ENCODE measurements at places on chromosomes 7 and 10.

DNA sequence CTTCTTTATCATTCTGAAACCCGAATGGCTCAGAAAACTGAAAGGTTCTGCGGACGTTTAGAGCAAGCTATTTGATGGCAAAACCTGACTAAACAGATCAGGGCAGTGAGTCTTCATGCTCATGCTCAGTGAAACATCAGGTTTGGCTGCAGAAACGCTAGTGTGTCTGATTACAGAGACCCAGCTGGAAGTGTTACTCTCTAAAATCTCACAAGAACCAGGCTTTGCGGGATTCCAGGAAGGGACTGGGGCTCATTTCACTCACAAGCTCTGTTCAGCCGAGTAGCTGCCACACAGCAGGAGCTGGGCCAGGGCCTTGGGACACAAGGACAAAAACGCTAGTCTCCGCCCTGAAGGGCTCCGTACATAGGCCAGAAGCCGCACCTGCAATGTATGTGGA lies 2.9 kb downstream of the PITRM1 start:
- no peak for DNase-seq

GRCh38 chr7:123193235-123193634 lies 6.5 kb downstream of the SLC13A1 start:
- no peak for DNase-seq

DNA sequence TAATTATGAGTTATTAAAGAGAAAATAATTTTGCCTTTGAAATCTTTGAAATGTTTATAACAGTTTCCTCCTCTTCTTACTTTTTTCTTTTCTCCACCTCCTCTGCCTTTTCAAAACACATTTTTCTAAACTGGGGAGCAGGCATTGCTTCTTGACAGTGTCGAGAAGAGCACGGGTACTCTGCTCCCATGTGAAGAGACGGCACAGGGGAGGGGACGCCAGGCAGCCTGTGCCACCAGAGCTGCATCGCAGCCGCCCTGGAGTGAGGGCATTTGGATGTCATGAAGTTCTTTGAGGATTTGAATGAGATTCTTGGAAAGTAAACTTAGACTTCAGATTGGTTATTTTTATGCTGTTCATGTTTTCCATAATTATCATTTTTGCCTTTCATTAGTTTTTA lies 149.7 kb downstream of the ACTR3B start:
- no peak for DNase-seq

DNA sequence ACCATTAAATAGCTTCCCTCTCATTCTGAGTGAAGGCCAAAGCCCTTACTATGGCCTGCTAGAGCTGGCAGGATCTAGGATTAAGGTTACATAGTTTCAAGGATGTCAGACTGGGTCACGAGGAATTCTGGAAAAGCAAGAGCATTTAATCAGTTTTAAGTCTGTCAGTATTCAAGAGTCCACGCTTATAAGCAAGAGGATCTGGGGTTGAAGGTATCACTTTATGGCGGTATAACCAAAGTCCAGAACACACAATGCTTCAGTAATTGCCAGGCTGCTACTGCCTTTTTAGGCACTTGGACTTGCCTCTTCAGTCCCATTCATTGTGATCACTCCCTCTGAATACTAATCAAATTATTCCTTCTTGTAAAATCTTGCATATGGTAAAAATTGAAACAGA lies 101.0 kb downstream of the HBP1 start:
- no peak for DNase-seq

DNA sequence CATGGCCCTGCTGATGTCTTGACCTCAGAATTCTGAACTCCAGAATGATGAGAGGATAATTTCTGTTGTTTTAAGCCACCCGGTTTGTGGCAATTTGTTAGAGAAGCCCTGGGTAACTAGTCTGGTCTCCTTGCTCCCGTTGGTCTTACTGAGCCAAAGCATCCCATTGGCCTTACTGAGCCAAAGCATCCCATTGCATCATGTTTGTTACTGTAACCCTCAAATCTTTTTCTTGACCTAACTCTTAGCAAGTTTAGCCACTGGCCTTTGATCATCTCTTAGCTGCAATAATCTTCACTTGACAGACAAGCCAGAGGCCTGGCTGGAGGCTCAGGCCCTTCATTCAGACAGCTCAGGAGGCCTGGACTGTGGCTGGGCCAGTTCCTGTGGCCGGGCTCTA lies 21.8 kb downstream of the TBXAS1 start:
- DNase-seq, result no peak

Data from NCI-H1092 (cell line).